ENCODE measurements at places on chromosomes 12 and 14.

GRCh38 chr14:58054100-58054499 is 97.9 kb downstream of the ARMH4 start:
- DNase-seq, result no peak

GRCh38 chr12:90280564-90281058 is 572.0 kb upstream of the ATP2B1 start:
- no peak for DNase-seq

DNA sequence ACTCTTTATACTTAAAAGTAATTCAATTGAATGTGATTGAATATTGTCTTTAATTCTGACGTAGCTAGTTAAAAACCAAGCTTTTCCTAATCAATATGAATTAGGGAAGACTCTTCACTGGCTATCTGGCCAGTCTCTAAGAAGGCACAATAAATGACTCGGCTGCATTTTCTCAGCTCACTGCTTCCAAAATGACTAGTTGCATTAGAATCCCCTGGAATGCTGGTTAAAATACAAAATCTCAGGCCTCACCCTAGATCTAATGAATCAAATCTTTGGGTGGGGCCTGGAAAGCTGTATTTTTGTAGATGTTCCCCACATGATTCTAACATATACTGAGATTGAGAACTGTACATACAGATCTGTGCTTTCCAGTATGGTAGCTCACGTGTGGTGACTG is 242.1 kb downstream of the CHST11 start:
- no peak for DNase-seq

- no peak for DNase-seq
These were observed 54.1 kb downstream of the BEGAIN start for GRCh38 chr14:100532906-100533655.

- DNase-seq, result no peak
These were observed 545 bp downstream of the LIMA1 start for GRCh38 chr12:50282721-50283228.

- DNase-seq, result no peak
These were observed 142.8 kb downstream of the SLC8A3 start for GRCh38 chr14:70045844-70046535.

GRCh38 chr14:39766397-39767000 is 334.3 kb upstream of the FBXO33 start:
- DNase-seq, result no peak

DNA sequence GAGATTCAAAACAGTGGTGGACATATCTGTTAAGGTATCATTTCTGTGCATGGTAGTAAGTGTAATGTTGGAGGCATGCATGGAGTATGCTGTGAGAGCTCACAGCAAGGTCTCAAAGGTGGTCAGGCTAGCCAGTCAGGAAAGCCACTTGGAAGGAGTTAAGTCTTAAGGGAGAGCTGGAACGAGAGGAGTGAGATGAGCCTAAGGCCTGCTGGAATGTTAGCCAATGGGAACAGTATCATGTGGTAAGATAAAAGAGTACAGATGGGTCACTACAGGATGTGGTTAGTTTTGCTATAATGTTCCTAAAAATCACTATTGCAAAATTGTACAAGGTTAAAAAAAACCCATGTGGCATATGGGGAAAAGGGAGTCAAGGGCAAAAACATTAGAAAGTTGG is 311.7 kb upstream of the E2F7 start:
- DNase-seq, result no peak

GRCh38 chr12:132952371-132953162 is 3.5 kb downstream of the ZNF605 start:
- DNase-seq, result no peak

- DNase-seq, result no peak
These were observed 35.3 kb downstream of the GAS2L3 start for GRCh38 chr12:100608776-100609175.

DNA sequence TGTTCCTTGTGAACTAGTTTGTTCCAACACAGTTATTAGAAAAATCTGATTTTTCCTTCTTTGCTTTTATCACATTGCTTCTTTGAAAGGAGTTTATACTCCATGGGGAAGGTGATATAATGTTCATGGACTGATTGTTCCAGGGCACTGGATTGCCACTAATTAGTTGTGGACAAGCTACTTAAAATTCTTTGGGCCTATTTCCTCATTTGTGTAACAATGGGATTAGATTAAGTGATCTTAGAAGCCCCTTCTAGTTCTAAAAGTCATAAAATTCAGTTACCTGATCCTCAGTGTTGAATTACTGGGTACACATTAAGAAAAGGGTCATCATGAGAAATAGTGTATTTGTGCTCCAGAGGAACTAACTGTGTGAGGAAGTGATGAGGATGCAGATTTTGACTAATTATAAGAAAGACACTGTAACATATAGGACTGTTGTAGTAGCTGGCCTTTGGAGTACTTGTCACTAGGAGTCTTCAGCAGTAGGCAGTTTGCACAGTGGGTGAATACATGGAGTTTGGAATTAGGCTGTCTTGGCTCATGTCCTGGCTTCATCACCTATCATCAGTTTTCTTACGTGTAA is 82.2 kb downstream of the MIA2 start:
- no peak for DNase-seq

DNA sequence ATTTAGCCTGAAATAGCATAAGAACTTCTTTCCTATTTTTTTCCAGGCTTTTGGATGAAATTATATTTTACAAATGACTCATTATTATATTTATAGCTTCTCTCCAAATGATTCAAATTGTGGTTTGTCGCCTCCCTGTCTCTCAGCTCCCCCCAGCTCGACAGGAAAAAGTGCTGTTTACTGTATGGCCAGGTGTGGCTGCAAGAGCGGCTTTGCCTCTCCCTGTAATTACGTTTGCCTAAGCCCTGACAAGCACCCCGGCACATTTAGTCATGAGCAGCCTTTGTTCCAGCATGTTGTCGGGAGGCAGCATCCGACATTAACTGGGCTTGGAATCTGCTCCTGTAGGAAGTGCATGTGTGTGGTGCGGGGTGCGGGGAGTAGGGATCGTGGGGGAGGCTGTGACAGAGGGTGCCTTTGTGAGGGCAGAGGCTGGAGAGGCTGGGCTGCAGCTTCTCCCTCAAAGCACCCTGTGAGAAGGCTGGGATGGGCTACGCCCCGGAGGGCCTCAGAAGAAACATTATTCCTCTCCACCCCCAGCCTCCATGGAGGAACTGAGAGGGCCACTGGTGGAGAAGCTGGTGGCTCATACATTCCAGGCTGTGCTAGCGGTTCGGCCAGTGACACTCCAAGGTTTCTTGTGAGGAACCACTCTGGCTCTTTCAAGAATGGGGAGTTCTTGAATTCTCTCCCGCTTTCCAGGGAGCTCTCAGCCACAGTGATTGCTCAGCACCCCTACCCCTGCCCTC is 42.1 kb upstream of the CTDSP2 start:
- DNase-seq, result no peak

DNA sequence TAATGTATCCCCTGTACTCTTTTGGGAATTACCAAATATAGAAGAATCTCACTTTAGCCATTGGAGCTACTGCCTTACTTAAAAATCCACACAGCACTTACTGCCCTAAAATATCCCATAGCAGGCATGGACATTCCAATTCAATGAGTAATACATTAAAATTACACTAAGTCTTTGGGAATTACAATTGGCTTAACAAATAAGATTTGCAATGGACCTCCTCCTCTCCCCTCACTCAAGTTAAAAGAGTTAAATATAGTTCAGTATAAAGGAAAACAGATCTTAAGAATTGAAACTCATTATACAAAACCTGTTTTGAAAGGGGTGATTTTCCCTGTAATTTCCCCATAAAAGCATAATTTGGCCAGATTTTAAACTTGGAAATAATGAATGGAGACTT is 477.1 kb downstream of the SLC16A7 start:
- DNase-seq, result no peak

- no peak for DNase-seq
These were observed 5.2 kb upstream of the PRH1 start for GRCh38 chr12:10889226-10889625.

GRCh38 chr12:95908573-95908972 is 33.8 kb downstream of the CCDC38 start:
- no peak for DNase-seq

DNA sequence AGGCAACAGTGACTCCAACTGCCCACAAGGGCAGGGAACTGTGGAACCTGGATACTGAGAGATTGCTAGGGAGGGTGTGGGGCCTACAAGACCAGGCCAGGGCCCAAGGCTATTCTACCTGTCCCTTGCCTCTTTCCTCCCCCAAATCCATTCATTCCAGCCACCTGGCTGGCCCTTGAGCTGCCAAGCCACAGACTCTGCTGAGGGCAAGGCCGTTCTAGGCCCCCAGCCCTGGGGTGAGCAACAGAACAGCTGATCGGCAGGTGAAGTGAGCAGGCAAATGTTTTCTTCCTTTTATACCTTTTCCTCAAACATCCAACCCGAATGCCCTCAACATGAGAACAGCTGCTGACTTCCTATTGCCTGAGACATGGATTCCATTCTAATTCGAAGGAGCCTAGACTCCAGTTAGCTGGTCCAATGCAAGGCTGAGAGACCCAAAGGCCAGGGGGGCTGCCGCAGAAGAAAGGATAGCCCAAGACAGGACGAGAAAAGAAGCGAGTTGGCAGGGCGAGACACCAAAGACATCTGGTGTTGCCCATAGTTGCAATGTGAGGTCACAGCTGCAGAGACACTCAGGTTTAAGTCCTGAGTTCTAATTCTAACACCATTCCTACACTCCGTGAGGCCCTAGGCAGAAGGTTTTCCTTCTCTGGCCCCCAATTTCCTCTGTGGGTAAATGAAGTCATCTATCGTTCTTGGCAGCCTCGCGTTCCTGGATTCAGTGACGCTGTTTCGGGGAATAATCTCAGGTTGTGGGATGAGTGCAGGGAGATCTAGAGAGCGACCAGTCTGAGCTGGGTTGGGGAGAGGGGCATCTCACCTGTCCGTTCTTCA is 1.7 kb downstream of the C1QL4 start:
- no peak for DNase-seq

- DNase-seq, result no peak
These were observed 1076.5 kb upstream of the FLRT2 start for GRCh38 chr14:84453307-84453950.

- DNase-seq, result no peak
These were observed 207.2 kb upstream of the SRRM4 start for GRCh38 chr12:118773956-118774723.

DNA sequence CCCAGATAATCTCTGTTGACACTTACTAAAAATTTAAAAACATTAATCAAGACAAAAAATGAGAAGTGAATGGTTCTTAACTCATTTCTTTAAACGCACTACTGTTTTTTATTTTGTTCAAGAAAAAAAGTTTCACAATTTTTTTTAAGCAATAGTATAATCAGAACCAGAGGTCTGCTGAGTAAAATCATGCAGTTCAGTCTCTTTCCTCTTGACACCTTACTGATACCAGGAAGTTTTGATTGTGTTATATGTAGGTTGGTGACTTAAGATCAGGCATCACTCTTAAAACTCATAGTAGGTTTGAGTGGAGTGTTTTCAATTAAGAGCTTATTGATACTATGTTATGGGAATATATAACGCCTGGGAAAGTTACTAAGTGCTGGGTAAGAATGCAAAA is 121.4 kb downstream of the TRMT5 start:
- no peak for DNase-seq

DNA sequence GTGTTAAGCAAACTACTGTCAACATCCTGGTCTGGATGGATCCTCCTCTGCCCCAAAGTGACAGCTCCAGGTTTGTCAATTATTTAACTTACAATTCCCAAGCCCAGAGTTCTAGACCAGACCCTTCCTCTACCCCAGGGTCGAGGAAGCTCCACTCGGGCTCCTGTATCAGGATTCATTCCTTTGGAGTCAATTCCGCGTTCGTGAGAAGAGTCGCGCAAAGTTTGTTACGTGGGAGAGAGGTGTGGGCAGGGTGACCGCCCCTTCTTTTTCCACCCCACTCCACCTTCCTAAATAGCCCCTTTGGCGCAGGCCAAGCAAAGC is 479 bp downstream of the SEL1L start:
- no peak for DNase-seq

DNA sequence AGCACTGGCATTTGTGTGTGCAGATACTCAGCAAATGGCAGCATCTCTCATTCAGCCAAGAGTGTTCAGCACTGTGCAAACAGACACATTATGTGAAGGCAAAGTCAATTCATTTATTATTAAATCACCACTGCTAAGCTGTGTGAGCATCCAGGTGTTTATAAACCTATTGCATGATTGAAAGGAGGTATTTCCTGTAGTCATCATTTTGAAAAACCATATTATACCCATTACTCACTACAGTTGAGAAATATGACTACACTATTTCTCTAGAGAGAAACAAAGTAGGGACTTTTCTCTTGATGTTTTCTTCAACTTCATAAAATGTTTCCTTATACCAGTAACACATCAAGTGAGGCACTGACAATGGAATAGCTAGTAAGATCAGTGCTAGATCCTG is 13.7 kb downstream of the SPX start:
- no peak for DNase-seq

DNA sequence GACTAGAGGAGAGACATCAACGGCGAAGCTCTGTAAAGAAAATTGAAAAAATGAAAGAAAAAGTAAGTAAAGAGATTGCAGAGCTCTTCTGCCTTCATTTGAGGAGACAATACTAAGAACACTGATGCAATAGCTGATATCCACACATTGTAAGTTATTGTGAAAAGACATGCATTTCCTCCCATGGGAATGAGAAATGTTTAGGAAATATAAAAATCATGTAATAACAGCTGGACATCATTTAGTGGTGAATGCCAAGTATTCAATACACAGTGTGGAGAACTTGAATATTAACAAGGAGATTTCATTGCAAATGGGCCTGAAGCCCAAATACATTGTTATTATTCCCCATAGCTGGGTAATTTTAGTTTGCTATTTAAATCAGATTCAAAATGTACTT is 179.2 kb downstream of the KICS2 start:
- DNase-seq, result no peak

DNA sequence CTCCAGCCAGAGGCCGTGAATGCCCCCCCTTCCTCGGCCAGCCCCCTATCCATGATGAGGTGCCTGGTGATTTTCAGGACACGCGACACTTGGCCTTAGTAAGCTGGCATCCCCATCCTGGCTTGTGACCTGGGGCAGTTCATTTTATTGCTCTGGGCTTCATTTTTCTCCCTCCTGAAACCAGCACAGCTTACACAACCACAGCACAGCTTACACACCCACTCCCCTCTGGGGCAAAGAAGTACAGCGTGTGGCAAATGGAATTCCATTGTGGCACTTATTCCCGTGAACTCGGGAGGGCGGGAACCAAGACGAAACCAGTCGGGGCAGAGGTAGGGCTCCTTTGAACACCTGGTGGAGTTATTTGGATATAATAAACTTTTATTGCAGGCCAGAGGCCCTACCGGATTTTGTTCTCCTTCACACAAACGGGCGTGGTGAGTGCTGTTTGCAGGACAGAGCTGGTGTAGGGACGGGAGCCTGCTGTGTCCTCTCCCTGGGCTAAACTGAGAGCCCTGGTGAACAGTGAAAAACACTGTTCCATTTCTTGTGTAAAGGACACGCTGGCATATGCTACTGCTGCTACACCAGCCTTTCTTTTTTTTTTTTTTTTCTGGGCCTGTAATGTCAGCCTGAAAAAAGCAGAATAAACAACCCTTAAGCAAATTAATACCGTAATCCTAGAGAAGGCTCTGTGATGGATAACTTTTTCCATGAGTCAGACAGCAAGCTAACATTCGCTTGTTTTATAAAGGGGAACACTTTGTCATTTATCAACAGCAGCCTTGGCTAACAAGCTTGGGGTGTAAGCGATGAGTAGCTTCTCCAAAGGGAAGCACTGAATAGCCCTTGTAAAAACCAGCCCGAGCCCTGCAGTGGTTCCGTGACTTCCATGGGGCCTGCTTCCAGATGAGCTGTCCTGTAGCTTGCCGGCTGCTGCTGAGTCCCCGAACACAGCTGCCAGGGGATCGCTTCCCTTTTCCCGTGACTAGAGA is 29.3 kb downstream of the CD9 start:
- DNase-seq, result no peak
